ENCODE measurements at places on chromosomes 2 and 18.

GRCh38 chr18:61847164-61847791 lies 45.5 kb downstream of the RNF152 start:
- DNase-seq, result no peak

GRCh38 chr2:181764095-181764963 lies 84.0 kb upstream of the NEUROD1 start:
- no peak for DNase-seq

DNA sequence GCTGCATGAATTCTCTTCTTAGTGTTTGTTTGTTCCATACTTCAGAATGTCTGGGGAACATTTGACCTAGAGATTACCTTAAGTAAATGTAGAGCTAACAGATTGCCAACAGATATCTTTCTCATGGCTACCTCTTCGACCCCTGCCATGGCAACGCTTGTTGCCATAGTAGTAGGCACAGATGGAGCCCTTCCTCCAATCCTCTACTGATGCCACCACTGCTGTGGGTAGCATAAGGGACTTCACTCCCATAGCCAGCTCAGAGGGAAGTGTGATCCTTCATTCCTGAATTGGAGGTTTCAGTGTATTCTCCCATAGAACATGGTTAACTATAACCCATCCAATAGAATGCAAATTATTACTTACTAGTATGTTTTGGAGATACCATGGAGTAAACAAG lies 543.6 kb upstream of the NRP2 start:
- DNase-seq, result no peak

- no peak for DNase-seq
These were observed 4.4 kb upstream of the FARP2 start for GRCh38 chr2:241351640-241352031.

DNA sequence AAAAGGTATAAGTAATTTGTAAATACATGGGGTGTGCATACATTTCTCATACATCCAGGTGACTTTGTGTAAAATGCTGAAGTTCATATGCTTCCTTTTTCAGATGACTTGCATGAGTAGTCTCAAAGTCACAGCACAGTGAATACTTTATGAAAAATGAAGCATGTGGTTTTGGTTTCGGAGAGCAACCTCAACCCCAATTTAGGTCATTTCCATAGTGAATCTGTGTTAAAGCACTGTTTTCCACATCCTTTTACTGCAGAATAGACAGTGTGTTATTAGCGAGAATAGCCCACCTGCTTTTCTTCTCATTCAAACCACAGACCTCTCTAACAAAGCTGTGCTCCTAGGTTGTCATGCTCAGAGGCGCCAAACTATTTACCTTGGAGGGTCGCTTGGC lies 204.4 kb upstream of the RASGRP3 start:
- no peak for DNase-seq

DNA sequence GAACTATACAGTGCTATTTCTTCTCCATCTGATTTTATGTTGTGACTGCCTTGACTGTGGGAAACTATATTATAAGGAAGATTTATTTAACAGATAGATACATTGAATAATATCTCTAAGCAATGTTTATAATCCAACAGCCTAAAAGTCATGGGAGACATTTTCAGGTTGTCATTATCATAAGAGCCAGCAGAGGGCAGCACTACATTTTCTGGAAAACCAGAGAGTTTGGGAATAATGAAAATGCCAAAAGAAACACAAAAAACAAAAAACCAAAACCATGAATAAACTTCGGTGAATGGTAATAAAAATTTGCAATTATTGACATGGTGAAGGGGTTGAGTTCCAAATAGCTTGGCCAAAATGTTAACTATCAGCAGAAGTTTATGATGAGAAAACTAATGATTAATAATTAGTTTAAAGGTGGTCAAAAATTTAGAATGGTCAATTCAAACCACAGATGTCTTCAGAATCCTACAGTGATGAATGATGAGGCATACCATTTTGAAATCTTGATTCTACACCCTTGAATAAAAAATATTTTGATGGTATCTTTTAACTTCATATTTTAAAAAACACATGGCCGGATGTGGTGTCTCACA lies 4.7 kb downstream of the EEF1B2 start:
- no peak for DNase-seq

- DNase-seq, result no peak
These were observed 37.8 kb upstream of the TMEM182 start for GRCh38 chr2:102724016-102724490.

- no peak for DNase-seq
These were observed 396.2 kb upstream of the ST6GAL2 start for GRCh38 chr2:107282135-107282534.

- DNase-seq, result no peak
These were observed 584.3 kb downstream of the ADCYAP1 start for GRCh38 chr18:1488957-1489356.

DNA sequence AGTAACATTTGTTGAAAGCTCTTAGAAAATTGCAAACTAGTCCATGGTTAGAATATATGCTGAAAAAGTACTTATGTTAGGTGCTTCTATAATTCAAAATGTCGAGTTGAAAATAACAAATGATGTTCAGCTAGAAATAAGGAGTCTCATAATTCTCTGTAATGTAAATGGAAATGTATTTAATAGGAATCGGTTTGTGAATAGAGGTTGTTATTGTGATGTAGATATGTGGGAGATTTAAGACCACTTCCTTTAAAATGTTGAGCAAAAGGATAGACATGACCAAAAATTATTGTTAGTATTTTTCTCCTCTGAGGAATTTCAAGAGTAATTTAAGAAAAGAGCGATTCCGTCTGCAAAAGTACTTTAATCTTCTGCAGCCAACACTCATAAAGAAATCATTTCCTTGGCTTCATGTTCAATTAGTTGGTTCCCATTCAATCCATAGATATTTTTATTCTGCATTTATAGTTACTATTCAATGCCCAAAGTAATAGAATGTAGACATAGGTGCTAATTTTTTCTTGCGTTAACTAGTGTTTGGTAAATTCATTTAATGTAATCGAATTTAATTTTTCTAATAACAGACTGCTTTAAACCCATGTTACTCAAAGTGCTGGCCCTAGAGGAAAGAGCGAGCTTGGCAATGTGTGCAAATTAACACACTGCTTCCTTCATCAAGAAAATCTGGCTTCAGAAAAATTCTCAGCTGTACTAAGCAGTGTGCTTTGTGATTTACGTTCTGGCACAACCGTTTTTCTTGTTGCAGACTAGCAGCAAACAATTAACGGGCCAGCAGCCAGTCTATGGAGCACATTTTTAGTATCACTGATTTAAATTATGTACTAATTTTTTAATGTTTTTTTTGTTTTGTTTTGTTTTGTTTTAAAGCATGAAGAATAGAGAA lies 32.2 kb downstream of the FN1 start:
- DNase-seq, result no peak

DNA sequence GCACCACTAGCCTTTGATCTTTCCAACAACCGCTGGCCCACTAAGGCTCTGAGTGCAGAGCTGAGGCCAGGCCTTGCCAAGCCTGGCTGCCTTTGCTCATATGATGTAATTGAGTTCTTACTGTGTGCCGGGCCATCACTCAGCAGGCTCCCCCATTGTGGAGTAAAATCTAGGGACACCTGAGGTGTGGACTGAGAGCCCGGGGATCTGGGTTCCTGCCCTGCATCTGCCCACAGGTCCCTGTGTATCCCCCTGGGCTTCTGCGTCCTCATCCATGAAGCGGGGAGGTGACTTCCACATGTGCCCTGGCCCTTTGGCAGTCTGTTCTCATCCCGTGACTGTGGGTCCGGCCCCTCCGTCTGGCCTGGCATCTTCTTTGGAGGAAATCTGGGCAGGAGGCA lies 33.8 kb downstream of the GREB1 start:
- DNase-seq, result no peak

DNA sequence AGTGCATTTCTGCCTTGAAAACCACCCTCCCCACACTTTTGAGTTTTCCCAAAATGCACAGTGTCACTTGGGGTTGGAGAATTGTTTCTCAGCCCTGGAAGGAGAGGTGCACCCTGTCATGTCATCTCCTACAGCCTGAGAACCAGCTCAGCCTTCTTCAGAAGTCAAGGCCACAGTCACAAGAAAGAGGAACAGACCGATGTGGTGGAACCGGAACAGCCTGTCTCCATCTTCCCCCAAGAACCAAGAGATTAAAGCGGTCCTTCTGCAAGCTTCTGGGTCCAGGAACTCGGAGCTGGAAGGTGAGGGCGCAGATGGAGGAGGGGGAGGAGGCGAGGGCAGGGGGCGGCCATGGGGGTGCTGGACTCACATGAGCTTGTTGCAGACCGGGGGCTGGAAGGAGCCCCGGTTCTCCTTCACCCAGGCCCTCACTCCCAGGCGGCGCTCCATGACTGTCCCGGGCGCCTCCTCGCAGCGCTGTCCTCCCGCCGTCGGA lies 248 bp downstream of the HAAO start:
- no peak for DNase-seq

GRCh38 chr2:109128616-109129355 lies at the start of gene SH3RF3:
Gene SH3RF3 (plus strand): TSS chr2:109129205.
- no peak for DNase-seq

DNA sequence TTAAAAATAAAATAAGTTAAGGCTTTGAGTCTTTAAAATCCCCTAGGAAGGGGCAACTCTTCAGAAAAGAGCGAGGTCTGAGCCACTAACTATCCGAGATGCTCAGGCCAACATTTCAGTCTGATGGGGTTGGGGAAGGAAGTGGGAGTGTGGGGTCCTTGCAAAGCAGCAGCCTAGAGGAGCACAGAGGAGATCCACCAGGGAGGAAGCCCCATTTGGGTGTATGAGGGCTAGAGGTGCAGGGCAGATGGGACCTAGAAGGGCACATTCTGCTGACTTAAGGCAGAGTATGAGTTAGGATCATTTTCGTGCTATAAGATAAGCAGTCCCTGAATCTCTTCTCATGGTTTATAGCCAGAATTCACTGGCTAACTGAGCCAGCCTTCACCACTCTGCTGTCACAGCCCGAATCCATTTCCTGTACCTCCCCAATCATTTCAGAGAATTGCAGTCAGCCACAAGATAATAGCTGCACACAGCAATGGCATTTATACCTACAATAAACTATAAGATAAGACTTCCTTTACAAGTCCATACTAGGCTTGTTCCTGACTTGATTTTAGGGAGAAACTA lies 37.0 kb downstream of the MRPL30 start:
- DNase-seq, result no peak

DNA sequence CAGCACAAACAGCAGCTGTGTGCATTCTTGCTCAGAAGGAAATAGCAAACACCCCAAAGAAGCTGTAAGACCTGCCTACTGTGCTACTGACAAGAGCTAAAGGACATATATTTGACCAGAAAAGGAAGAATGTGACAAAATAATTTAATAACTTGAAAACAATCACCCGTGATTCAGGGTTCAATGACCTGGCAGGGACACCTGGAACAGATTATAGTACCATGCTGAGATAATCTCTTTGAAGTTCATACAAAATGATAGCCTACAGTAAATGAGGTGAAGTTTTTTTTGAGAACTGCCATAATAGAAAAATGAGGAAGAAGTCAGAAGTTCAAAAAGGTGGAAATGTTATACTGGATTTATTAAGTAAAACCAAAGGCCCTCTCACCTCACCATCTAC lies 324.8 kb upstream of the GULP1 start:
- no peak for DNase-seq

GRCh38 chr2:196295005-196295404 lies 123.6 kb upstream of the STK17B start:
- no peak for DNase-seq

DNA sequence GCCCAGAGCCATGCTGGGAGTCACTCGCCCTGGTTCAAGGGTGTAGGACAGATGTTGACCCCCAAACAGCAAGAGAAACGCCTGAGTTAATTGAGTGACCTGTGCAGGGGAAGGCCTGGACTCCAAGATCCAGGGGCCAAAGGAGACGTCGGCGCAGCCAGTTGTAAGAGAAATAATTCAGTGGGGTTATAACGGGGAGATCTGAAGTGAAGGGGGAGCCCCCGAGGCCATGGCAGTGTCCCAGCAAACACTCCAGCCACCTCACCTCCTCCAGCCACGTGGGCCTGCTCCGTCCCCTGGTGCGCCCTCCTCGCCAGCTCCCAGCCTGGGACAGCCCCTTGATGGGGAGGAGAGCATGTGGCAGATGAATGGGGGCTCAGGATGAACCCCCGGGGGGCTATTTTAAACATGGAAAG lies 130.7 kb upstream of the GPC1 start:
- DNase-seq, result no peak

DNA sequence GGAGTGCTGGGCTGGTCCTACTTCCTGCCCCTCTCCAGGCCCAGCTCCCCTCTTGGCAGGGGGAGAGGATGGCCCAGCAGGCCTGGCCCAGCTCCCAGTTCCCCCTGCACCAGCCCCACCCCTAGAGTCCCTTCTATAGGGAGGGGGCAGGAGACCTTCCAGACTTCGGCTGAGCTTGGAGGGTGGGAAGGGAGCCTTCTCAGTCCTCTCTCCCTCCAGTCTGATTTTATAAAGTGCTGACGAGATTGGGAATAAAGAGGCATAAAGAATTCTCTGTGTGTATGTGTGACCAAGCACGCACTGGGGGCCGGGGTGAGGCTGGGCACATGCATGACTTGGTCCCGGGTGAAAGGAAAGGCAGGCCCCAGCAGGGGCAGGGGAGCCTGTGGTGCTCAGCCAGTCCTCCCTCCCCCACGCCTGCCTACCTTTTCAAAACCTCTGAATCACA lies 5.1 kb downstream of the CHPF start:
- DNase-seq, result no peak

GRCh38 chr2:128282976-128283810 lies 35.5 kb downstream of the HS6ST1 start:
- DNase-seq, result no peak

- no peak for DNase-seq
These were observed 70.4 kb downstream of the CWC22 start for GRCh38 chr2:179936654-179937053.

- DNase-seq, result no peak
These were observed 61.3 kb upstream of the TXNDC2 start for GRCh38 chr18:9824474-9824832.

DNA sequence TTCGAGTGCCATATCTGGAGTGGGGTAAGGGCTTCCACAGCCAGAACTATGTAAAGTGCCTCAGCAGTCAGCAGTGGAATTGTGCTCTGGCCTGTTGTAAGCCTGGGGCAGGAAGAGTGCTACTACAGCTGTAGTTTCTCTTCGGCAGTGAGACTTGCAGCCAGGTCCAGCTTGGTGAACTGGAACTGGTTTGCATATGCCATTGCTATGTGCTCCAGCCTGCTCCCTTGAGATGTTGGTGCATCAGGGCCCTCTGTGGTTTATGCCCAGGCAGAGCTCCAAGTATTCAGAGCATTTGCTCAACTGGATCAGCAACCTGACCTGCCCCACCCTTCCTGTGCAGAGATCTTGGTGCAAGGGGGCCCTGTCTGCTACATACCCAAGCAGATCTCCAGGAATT lies 47.8 kb downstream of the ZNF804A start:
- no peak for DNase-seq

DNA sequence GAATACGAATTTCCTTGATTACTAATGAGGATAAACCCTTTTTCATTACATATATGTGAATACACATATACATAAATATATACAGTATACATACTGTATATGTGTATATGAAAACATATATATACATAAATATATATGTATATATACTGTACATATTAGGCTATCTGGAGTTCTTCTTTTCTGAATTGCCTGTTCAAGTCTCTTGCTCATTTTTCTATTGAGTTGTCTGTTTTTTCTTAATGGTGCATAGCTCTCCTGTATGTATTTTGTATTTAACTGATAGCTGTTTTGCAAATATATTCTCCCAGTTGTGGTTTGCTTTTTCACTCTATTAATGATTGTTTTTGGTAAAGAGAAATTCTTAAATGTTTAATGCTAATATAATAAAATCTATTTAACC lies 8.9 kb upstream of the GCFC2 start:
- no peak for DNase-seq

GRCh38 chr2:238654479-238655197 lies 193.2 kb upstream of the TWIST2 start:
- DNase-seq, result no peak

GRCh38 chr18:70503060-70503459 lies 214.2 kb downstream of the SOCS6 start:
- DNase-seq, result no peak

Measured in activated T-helper 1 cell treated with Interleukin-2 at 50 U/mL for 16 hours (primary cell).